ENCODE measurements at places on chromosomes 1 and 21.

GRCh38 chr1:109826930-109827349 lies 63.2 kb upstream of the EPS8L3 start:
- no peak for DNase-seq

DNA sequence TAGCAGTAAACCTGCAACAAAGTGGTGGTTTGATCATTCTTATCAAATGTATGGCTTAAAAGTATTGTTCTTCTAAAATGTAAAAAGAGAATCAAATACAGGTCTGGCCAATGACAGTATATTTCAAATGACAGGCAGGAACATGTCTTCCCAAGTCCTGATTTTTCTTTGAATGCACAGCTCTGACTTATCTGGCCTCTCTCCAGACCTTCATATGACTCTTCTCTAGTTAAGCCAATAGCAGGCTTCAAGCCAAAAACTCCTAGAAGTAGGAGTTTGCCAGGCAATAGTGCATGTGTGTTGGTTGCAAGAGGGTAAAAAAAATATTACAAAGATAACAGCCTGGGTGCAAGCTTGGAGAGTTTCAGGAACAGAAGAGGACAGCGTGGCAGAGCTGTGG lies 345.5 kb downstream of the SMYD3 start:
- no peak for DNase-seq

DNA sequence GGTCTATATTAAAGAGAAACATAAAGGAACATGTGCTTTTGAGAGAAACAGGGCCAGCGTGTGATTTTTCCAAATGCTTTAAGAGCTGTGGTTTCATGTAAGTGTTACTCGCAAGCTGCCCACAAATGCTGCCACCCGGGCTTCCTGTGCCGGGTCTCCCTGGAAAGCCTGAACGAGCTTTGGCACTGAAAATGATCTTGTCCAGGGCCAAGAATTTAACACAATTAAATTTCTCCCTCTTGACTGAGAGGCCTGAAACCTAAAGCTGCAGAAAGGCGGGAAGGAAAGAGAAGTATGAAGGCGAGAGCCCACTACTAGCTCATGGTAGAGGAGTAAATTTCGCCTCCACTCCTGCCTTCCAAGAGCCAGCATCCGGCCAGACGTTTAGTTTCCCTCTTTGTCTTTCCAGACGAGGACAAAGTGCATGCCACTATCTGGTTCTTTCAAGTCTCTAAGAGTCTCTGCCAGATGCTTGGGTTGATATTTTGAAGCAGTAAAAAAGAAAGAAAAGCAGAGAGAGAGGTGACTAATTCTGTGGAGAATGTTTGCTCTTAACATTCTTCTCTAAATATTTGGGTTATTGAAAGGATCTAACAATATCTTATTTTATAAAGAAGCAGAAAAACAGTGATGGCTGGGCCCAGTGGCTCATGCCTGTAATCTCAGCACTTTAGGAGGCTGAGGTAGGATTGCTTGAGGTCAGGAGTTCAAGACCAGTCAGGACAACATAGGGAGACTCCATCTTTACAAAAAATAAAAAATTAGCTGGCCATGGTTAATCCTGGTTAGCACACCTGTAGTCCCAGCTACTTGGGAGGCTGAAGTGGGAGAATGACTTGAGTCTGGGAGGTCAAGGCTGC lies 100.0 kb upstream of the HNRNPU start:
- DNase-seq = no peak

- DNase-seq = no peak
Measured at GRCh38 chr21:16583556-16583955, 853.8 kb downstream of the USP25 start.

DNA sequence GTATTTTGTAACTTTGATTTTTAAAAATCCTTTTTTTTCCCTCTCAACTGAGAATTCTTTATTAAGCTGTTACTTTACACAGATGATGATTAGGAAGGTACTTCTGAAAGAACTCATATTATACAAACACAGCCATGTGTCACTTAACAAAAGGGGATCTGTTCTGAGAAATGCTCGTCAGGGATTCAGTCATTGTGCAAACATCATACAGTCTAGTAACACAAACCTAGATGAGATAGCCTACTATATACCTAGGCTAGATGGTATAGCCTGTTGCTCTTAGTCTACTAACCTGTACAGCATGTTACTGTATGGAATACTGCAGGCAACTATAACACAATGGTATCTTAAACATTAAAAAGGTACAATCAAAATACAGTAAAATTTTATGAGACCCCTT lies 24.9 kb downstream of the AHCTF1 start:
- no peak for DNase-seq

- no peak for DNase-seq
Measured at GRCh38 chr21:43346551-43346950, 80.4 kb downstream of the SIK1 start.

DNA sequence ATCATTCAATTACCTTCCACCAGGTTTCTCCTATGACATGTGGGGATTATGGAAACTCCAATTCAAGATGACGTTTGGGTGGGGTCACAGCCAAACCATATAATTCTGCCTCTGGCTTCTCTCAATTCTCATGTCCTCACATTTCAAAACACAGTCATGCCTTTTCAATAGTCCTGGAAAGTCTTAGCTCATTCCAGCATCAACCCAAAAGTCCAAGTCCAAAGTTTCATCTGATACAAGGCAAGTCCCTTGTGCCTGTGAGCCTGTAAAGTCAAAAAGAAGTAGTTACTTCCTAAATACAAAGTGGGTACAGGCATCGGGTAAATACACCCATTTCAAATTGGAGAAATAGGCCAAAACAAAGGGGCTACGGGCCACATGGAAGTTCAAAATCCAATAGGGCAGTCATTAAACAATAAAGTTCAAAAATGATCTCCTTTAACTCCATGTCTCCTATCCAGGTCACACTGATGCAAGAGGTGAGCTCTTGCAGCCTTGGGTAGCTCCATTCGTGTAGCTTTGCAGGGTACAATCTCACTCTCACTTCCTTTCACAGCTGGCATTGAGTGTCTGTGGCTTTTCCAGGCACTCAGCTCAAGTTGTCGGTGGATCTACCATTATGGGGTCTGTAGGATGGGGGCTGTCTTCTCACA lies 112.9 kb downstream of the FCRL5 start:
- no peak for DNase-seq

DNA sequence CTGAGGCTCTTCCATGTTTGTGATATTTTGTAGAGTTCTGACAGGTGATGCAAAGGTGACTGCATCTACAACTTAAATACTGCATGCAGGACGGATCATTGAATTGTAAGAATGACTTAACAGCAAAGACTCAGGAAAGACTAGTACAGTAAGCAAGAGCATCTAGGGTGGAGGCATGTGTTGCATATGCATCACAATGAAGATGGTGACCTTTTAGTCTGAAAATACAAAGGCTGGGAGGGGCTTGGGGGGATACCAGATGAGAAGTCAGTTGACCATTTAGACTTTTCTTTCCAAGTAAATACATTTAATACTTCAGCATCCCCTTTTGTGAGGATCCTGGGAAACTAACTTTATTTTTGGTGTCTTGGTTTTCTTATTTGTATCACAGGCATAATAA lies 145.5 kb downstream of the NUF2 start:
- DNase-seq = no peak

DNA sequence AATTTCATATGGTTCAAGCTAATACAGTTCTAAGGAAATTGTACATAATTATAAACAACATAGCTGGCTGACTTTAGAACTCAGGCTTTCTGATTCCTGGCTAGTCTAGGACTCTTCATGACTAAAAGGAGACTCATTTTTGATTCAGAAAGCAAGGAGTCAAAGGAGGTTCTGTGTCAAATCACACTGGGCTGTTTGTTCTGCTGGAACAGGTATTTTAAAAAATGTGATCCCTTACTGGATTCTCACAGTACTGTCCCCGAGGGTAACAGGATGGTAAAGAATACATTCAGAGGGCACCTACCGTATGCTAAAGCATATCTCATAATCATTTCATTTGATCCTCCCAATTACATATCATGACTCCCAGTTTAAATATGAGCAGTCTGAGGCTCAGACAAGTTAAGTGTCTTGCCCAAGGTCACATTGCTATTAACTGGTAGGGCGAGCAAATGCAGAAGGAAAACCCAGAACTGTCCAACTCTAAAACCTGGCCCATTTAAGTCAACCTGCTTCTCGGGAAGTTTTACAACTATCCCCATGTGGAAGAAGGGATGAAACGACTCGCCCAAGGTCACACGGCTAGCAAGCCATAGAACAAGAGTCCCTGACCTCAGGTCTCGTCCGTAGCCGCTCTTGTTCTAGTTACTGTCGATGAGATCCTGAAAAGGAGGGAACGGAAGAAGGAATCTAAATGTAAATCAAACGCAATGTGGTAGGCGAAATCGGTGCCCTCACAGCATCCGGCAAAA lies 675 bp downstream of the MYSM1 start:
- no peak for DNase-seq

DNA sequence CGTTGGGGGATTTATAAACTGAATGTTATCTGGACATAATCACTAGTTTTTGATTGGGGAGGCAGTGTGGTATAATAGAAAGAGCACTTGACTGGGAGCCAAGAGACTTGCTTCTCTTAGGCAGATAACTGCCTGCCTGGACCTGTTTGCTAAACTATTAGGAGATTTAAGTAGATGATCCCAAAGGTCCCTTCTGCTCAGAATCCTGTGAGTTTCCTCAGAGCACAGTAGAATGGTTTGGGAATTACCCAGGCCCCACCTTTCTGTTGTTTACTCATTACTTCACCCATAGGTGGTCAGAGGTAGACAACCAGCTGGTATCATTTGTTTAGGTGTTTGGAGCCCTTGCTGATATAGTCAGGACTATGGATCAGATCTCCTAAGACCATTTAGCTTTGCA lies 10.3 kb upstream of the PODN start:
- no peak for DNase-seq

DNA sequence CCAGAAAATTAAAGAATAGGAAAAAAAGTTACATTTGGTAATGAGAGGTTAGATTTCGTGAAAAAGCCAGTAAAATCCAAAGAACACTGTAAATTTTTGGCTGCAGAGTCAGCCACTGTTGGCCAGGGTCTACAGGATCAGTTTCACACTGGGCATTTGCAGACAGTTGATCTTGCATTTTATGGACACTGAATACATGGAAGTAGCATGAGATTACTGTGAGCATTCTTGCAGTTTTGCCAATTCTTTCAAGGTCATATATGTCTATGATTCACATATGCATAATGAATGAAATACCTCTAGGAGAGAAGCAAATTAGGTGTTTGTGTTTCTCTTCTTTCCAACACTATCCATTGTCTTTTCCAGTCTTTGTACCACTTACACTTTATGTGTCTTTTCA lies 200.8 kb upstream of the DPYD start:
- no peak for DNase-seq

- no peak for DNase-seq
Measured at GRCh38 chr1:204126956-204127355, 24.9 kb downstream of the ETNK2 start.

GRCh38 chr1:31289021-31289420 lies 7.6 kb downstream of the SNRNP40 start:
- DNase-seq = no peak

DNA sequence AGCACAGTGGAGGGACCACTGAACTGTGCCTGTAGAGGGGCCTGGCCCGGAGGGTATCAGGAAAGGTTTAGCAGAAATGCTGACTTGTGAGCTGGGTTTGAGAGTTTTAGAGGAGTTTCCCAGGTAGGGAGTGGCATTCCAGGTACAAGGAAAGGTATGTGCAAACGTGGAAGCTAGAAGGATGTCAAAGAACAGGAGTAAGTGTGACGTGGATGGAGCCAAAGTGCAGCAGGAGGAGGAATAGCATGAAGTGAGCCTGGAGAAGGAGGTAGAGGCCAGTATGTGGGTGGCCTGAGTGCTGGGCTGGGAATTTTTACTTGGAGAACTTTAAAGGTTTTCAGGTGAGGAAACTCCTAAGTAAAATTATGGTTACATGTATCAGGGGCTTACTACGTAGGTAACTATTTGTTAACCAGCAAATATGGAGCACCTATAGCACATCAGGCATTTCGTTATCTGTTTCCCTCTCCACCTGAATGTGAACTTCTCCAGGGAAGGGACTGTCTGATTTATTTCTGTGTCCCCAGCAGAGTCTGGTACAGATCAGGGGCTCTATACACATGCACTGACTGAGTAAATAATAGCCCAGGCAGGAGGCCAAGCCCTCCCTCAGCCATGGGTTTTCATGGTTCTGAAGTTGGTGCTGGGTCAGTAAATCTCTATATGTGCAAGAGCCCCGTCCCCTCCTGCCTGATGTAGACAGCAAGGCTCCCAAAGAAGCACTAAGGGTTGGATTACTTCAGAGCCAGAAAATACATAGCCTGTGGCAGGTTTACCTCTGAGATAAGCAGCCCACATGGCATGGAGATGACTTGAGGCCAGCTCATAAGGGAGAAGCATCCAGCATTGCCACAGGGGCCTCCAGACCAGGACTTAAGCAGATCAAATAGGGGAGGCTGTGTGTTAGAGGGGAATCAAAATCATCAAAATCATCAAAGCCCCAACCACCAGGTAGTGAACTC lies 43.4 kb downstream of the CDCP2 start:
- no peak for DNase-seq

DNA sequence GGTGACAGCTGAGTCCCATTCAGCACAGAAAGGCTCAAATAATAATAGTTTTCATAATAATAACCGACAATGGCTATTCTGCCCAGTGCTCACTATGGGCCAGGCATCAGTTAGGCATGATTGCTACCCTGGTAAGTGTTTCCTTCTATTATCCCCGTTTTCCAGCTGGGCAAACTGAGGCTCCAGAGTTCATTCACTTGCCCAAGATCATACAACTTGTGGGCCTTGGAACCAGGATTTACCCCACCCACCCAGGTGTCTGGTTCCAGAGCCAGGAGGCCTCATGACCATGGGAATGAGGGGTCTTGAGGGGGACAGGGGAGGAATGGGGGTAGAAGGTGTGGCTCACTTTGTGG lies 518 bp downstream of the PLOD1 start:
- DNase-seq = no peak

GRCh38 chr1:94038511-94038910 lies 82.4 kb downstream of the ABCA4 start:
- no peak for DNase-seq

- no peak for DNase-seq
Measured at GRCh38 chr1:156760092-156760795, 7.1 kb upstream of the PRCC start.

DNA sequence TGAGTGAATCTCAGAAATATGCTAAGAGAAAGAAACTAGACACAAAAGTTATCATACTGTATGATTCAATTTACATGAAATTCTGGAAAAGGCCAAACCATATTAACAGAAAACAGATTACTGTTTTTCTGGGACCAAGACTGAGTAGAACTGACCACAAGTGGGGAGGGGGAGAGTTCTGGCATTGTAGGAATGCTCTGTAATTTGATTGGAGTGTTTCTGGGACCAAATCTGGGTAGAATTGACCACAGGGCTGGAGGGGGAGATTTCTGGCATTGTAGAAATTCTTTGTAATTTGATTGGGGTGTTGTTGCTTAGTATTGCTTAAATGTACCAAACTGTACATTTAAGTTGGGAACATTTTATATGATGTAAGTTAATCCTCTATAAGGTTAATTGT lies 3.4 kb upstream of the OR10K1 start:
- DNase-seq = no peak

- DNase-seq = no peak
Measured at GRCh38 chr1:165253818-165254254, 102.7 kb downstream of the LMX1A start.

Measured in NCI-H2081 (cell line).